Epithelial cell of proximal tubule (primary cell): ENCODE measurements at places on chromosomes 4 and X. TPM values are rescaled to one million over a fixed set of nuclear protein-coding genes. Genes with fewer than 3 reads are reported as not detected.

Gene GPM6B
- total RNA-seq: 1.5 and 3.6 TPM in 2 replicates

Gene UXT
- 133 and 178 TPM in 2 replicates for total RNA-seq

Gene NSG1
- total RNA-seq: 1.6 and 3.2 TPM in 2 replicates

Gene IL1RAPL2
- not detected in 2 replicates for total RNA-seq

- DNase-seq: no peak
Observed at GRCh38 chr4:1751919-1752283, 30.6 kb downstream of the TACC3 start.

GRCh38 chr4:12583275-12583674 lies 900.9 kb downstream of the RAB28 start:
- no peak for DNase-seq

GRCh38 chr4:55670695-55671094 lies 34.6 kb upstream of the NMU start:
- DNase-seq: no peak

Gene QRFPR
- 0.51 TPM in 1 of 2 replicates, not detected in the other for total RNA-seq

GRCh38 chr4:155974476-155974749 lies 20.7 kb upstream of the CTSO start:
- DNase-seq: no peak

Gene CCNA2
- 106 and 139 TPM in 2 replicates for total RNA-seq

Gene CD40LG
- total RNA-seq: not detected in 2 replicates

DNA sequence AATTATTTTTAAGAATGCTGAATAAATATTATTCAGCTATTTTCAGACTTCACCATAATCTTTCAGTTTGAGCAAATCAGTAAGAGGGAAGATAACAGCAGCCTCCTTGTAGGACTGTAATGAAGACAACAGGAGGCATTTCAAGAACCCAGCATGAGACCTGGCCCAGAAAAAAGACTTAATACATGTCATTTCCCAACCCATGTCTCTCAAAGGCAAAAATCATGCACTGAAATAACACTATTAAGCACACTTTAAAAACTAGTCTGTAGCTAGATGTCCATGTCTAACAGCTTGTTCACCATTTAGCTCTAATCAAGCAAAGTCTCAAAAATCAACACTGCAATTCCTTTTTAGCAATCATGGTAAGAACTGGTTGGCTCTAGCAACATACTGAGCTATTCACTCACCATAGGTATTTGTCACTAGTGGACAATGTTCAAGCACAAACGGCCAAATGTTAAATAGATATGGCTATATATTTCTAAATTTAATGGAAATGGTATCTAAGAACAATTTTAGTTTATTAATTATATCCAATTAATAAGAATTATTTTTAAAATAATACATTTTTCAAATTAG lies 109.9 kb downstream of the WDFY3 start:
- no peak for DNase-seq
